ENCODE measurements at places on chromosomes 12 and 14. TPM values are rescaled to one million over a fixed set of nuclear protein-coding genes. Genes with fewer than 3 reads are reported as not detected.

ISCA2 gene
- 34.5 TPM for total RNA-seq

KHNYN gene
- total RNA-seq, result 70.6 TPM

PLCZ1 gene
- total RNA-seq, result not detected

CEP290 gene
- total RNA-seq, result 15.7 TPM

RPL10L gene
- total RNA-seq, result not detected

GOLGA3 gene
- 44.0 TPM for total RNA-seq

CCDC38 gene
- total RNA-seq, result 0.16 TPM

MYF5 gene
- not detected for total RNA-seq

RD3L gene
- not detected for total RNA-seq

TESPA1 gene
- 95.8 TPM for total RNA-seq

NKX2-1 gene
- total RNA-seq, result not detected

KRT74 gene
- total RNA-seq, result not detected

PTPRB gene
- total RNA-seq, result not detected
